IMR-90 (cell line): ENCODE measurements at places on chromosomes 3 and 15. TPM values are rescaled to one million over a fixed set of nuclear protein-coding genes. Genes with fewer than 3 reads are reported as not detected.

The C15orf62 gene
- not detected in 2 replicates for polyA plus RNA-seq

The AHSG gene
- polyA plus RNA-seq, result not detected in 2 replicates

The AADAC gene
- not detected in 2 replicates for polyA plus RNA-seq

The DPPA4 gene
- polyA plus RNA-seq, result 0.02 TPM in 1 of 2 replicates, not detected in the other

The ADIPOQ gene
- not detected in 2 replicates for polyA plus RNA-seq

The SPESP1 gene
- 2.9 TPM in 2 replicates for polyA plus RNA-seq

The CAND2 gene
- 4.9 and 5.7 TPM in 2 replicates for polyA plus RNA-seq

The GAP43 gene
- 0.50 and 0.51 TPM in 2 replicates for polyA plus RNA-seq

The RNF7 gene
- 70.5 and 98.7 TPM in 2 replicates for polyA plus RNA-seq

The MKRN3 gene
- 0.09 and 0.17 TPM in 2 replicates for polyA plus RNA-seq

The GPR171 gene
- polyA plus RNA-seq, result not detected in 2 replicates

The GOLGA6L4 gene
- 1.1 and 2.1 TPM in 2 replicates for polyA plus RNA-seq

The PXK gene
- polyA plus RNA-seq, result 16.4 and 17.7 TPM in 2 replicates
